ENCODE measurements at places on chromosomes 3 and 15.

DNA sequence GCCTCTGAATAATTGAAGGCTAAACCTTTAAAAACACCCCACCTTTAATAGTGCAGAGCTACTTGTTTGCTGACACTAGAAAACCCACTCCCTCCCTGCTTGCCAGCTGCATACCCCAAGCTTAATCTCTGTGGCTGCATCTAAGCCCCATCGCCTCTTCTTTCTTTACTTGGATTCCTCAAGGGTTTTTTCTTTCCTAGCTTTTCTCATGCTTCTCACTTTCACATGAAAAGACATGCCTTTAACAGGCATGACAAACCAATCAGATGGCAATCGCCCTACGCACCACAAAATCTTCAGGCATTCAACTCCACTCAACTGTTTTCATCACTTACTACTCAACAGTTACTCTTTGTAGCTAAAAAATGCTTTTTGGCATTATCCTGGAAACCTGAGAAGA is 77.5 kb downstream of the PLD1 start:
- no peak for DNase-seq

DNA sequence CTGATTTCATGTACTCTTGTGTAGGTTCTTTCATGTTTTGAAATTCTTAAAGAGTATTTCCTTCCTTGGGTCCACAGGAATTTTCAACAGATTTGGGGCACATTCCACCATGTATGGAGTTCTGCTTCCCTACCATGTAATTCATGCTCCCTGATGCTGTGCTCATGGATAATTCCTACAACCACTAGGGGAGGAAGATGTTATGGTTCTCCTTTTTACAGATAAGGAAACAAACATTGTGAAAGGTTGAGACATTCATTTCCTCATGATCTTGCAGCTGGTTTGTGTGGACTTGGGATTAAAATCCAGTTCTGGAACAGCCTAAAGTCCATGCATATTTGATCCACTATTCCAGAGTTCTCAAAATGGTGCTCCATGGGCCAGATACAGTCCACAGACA is 174.9 kb upstream of the FRMD4B start:
- DNase-seq: no peak

DNA sequence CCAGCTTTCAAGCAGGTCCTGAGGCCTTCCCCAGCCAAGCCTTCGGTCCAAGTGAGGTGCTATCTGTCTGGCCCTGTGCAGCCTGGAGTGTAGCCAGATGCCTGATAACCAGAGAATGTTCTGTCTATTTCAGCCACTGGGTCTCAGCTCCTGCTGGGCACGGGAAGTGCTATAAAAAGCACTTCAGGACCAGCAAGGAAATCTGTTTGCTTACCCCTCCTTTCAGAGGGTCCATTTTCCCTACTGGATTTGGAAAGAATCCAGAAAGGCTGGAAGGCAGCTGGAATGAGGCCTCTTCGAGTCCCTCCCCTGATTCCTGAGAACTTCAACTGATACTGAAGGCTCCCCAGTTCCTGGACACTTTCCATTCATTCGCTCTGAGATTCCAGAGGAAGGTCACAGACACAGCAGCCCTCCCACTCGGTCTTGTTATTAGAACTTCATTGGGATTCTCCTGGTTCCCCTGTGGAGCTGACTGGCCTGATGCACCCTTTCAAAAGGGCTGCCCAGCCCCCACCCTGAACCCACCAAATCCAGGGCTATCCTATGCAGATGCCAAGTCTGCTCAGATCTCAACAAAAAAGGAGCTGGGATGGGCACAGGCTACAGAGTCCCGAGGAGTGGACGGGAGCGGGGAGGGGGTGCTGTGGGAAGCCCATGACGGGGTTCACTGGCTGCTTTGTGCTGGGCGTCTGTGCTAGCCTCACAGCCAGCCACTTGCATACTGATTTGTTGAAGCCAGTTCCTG is 70.4 kb downstream of the UMPS start:
- DNase-seq: no peak

DNA sequence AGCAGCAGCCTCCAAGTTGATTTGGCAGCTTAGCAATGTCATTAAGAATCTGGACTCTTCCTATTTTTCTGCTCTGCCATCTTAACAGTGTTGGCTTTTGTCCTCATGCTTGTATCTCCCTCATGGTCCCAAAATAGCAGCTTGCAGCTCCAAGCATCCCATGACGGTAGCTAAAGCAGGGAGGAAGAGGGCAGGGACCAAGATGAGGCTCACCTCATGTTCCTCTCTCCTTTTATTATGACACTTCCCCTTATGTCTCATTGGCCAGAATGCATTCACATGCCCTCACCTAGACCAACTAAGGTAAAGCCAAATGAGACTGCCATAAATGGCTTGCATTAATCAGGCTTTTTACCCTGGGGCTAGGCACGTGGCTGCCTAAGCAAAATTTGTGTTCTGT is 382.4 kb downstream of the SHQ1 start:
- DNase-seq: no peak

DNA sequence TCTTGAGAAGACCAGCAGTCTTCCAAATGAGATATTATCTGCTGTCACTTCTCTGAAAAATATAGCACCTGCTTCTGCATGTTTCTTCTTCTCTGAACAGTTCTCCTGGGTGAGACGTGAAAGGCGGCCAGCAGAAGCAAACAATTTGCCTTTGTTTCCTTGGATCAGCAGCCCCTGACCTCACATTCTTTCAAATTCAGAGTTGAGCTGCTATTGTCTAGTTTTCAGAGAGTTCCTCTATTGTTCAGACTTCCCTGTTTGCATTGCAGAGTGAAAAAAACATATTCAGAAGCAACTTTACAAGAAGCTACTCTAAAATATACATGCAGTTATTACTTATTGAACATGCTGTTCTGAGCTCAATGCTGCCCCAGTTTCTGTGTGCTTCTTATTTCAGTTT is 653.6 kb downstream of the NAALADL2 start:
- DNase-seq: no peak

DNA sequence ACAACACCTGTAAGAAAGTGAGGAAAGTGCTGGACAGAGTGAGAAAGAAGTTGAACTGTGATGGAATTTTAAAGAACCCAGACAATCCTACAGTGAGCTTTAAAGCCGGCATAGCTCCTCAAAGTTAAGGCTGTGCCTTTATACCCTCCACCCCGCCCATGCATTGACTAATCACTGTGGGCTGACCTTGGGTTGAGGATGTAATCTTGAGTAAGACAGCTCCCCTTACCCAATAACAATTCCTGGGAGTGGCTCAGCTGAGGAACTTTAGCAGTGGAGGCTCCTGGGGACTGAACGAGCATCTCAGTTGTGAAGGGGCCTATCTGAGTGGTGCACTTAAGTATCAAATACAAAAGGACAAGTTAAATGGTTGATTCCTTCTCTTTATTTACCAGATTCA is 35.7 kb upstream of the ZNF770 start:
- DNase-seq: no peak

DNA sequence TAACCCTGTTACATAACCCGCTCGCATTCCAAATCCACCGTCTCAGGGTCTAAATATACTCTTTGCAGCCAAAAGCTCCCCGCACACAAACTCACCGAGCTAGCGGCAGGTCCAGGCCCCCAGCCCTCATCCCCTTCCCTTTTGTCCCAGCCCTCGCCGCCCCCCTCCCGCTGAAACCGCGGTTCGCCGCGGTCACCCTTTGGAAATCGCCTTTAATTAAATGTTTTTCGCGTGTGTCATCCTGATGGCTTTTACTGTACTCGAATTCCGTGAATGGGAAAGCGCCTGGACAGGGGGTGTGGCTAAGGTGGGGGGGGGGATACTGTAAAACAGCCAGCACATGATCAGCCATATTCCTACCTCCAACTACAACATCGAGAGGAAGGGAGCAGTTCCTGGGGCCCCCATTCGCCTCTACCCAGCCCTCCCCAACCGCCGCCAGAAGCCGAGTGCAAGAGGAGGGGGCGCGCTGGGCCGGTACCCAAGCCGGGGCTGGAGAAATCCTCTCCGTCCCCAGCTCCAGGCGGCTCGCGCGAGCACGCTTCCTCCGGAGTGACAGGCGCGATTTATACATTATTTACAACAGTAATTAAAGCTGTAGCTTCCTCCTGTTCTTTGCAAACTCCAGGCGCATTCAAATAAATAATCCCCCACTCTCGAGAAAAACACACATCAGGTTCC is 1.7 kb downstream of the RORA start:
- no peak for DNase-seq

DNA sequence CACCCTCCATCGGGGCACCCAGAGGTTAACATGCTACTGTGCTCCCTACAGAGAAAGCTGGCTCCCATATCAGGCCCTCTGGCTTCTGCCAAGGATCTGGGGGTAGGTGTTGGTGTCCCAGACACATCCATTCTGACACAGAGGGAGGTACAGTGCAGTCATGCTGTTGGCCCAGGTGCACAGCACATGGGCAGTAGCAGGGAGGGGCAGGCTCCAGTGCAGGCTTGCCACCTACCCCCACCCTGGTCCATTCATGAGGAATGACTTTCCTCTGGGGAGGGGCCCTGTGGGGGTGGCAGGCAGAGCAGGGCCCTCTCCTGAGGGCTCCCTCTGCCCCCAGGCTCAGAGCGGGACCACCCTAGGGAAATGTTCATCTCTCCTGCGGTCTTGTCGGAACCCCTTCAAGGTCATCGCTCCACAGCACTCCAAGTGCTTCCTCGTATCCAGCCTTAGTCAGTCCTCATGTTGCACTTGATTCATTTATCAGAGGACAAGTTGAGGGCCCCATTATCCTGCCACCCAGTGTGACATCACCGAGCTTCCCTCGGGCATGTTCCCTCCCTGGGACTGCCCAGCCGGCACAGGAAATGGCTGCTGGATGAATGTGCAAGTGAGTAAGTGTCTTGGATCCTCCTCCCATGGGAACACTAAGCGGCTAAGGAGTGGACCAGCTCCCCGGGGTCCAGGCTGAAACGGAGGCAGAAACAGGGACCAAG is 10.0 kb downstream of the DUSP7 start:
- DNase-seq: no peak

- no peak for DNase-seq
These were observed 51.0 kb upstream of the IL12A start for GRCh38 chr3:159937561-159938166.

- no peak for DNase-seq
These were observed 102.5 kb downstream of the AKAP13 start for GRCh38 chr15:85482894-85483293.

DNA sequence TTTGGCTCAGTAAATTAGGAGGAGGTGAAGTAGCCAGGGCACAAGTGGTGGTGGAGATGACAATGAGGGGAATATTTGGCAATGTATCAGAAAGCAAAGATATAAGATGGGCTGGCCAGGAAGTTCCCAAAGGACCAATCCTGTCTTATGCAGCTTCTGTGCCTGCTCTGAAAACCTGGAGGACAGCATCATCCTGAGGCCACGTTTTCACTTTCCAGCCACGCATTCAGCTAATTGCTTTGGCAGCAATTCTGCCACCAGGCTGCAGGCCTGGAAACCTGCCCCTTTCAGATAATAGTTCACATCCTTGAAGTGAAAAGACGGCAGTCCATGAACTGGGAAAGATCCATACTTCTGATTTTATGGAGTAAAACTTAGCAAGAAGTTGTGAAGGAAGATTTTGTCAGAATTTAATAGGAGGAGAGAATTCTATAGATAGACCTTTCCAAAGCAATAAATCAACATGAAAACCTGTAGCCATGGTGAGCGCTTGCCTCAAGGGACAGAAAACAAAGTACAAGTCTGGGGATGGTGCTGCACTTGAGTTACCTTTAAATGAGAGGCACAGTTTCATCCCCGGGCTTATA is 682.5 kb downstream of the GRM7 start:
- no peak for DNase-seq

DNA sequence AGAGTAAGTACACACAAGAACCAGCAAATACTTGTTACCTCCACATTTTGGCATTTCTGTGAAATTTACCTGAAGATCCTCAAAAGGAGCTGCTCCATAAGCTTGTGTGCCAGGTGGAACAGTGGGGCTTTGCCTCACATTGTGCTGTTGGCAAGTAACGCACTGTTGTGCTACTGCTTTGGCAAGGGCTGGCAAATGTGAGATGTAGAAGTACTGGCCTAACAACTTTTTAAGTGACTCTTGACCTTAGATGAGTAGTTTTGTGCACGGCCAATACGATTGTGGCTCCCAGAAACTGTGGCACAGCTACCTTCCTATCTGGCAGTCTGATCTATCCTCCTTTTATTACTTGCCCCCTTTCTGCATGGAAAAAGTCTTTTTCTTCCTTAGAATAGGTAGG is 337.0 kb downstream of the KCNH8 start:
- no peak for DNase-seq

- no peak for DNase-seq
These were observed 53.8 kb downstream of the SST start for GRCh38 chr3:187616307-187616972.

DNA sequence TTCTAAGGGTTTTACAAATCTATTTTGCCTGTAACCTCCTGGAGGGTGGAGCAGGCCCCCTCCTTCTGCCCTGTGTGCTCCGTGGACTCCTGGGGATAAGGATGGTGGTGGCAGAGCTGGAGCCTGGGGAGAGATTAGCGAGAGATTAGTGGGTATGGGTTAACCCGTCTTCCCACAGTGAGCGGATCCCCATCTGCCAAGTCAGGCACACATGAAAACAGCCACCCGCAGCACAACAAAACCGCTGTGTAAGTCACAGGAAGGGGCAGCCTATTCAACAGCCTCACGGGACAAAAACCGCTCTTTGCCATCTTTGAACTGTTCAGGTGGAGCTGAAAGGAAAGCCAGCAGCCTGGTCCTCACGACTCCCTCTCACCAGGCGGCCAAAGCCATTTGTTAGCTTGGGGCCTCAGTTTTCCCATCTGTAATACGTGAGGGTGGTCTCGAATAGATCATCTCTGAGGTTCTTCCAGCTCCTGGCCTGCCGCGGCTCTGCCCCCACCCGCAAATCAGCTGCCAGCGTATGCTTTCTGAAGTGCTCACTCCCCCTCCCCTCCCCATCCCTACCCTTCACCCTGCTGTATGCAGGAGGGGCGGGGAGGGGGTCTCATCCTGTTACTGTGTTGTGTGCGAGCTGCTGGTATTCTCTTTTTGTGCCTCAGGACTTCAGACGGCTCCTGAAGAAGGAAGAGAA is 43.6 kb downstream of the PDIA5 start:
- no peak for DNase-seq

DNA sequence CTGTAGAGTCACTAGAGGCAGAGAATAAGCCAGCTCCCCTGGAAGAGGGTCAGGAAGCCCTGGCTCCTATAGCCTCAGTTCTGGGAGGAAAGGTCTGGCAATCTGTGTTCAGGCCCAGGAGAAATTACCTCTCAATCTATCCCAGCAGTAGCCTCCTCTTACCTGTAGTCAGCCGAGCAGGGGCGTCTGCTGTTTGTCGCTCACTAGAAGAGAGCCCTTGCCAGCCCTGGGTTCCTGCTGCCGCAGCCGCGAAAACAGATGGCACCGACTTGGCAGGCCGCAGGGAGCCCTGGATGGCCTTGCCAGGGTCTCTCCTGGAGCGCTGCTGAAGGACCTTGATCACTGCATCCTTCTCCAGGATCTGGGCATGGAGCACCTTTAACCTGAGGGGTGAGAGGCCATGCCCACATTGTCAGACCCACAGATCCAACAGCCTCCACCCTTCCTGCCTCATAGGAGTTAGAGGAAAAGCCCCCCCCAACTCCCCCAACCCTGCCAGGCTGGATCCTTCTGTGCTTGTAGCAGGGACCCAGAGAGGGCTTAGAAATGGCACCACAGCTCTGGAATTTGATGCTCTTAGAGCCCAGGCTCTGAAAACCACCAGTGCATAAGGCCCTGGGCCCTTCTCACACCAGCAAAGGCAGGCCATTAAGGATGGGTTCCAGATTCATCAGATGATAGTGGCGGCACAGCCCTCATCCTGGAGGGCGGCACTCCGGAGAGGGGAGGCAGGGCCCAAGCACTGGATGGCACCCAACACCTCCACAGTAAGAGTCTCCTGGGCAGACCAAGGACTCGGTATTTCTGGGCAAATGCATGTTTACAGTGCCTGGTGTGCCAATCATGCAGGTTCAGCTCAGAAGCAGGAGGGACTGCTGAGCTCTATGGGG is 14.9 kb downstream of the AMOTL2 start:
- no peak for DNase-seq

- DNase-seq: no peak
These were observed 18.8 kb downstream of the TIPARP start for GRCh38 chr3:156693166-156693565.

Measured in stimulated activated CD8-positive, alpha-beta memory T cell treated with anti-CD3 and anti-CD28 coated beads, Interleukin-4, amount 100 ng/mL, for 1 hour (primary cell).